Stimulated activated CD4-positive, alpha-beta T cell treated with anti-CD3 and anti-CD28 coated beads, Interleukin-4, amount 100 ng/mL, for 24 hours (primary cell): ENCODE measurements at places on chromosomes 16 and 17.

DNA sequence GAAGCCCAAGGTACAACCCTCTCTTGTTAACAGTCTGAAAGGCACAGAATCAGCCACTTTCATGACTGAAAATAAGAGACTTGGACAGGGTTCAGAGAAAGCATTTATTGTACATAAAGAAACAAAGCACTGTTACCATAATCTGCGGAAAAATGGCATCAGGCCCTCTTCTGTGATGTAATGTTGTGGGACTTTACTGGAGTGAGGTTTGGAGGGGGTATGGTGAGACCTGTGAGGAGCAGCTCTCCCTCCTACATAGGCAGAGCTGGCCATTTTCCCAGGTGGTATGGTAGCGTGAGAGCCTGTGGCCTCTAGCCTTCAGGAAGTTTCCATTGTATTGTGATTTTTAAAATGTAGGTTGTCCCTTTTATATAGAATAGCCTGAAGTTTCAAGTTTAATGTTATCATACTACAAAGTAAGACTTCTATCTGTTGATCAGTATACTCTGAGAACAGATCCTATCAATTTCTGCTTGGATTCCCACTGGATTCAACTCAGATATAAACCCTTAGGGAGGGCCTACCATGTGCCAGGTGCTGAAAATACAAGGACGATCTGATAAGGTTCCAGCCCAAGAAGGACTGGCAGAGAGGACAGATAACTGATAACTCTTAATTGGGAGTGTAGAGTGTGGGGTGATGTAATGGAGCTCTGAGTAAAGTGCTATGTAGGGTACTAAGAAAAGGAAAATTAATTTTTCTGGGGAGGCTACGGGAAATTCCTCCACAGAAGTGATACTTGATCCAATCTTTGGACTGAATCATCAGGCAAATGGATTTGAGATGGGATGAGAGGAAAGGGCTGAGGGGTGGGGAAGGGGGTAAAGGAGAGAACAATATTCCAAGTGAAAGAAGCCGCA is 4.1 kb upstream of the YPEL2 start:
- DNase-seq = no peak

DNA sequence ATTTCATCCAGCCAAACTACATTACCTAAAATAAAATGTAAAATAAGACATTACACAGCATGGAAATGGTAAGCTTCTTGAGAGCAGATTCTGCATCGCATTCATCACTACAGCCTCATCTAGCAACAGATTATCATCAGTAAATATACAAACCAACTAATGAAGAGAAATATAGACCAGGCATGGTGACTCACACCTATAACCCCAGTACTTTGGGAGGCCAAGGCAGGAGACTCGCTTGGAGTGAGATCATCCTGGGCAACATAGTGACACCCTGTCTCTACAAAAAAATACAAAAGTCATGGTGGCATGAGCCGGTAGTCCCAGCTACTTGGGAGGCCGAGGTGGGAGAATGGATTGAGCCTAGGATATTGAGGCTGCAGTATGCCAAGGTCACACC is 19.9 kb downstream of the NCBP3 start:
- DNase-seq = no peak

- DNase-seq = no peak
These were observed 5.9 kb upstream of the C16orf87 start for GRCh38 chr16:46836534-46837530.

GRCh38 chr16:59758848-59759247 is 1024.7 kb upstream of the GOT2 start:
- DNase-seq = no peak

DNA sequence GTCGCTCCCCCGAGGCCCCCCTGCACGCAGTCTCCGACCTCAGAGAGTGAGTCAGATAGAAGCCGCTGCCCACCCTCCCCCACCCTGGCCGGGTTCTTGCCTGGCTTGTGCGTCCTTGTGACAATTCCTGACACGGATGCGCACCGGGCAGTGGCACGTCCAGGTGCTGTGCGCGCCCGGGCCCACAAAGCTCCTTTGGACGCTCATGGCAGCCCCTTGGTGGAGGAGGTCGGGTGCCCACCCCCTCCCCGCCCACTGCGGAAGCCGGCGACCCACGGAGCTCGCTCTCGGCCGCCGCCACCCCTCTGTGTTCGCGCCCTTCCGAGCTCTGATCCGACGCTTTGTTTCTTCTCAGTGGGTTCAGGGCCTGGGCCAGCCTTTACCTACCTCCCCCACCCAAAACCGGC is 662 bp upstream of the TUBB3 start:
- peak; percentile 39 for DNase-seq

GRCh38 chr16:31130336-31130891 is 5.1 kb downstream of the PRSS8 start:
- DNase-seq = no peak

GRCh38 chr17:67139784-67140665 is 95.7 kb downstream of the CACNG1 start:
- DNase-seq = no peak

DNA sequence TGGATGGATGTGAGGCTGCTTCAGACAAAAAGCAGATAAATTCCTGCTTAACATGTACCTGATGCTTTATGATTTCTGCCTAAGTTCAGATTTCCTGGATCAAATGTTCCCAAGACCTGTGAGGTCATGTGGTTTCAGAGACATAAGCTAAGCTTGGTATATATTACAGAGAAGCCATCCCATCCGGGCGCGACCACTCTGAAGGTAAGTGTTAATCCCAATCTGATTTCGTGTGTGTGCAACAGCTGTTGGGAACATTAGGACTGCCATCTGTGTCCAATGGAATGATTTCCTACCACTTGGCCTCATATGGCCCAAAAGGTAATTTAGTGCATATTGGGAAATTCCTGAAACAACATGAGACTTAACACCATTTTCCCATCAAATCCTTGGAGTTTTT is 199.1 kb downstream of the HS3ST3B1 start:
- no peak for DNase-seq

- no peak for DNase-seq
These were observed 540 bp upstream of the ACLY start for GRCh38 chr17:41919165-41919817.

- DNase-seq = no peak
These were observed 67.0 kb downstream of the PRMT7 start for GRCh38 chr16:68377667-68378393.

DNA sequence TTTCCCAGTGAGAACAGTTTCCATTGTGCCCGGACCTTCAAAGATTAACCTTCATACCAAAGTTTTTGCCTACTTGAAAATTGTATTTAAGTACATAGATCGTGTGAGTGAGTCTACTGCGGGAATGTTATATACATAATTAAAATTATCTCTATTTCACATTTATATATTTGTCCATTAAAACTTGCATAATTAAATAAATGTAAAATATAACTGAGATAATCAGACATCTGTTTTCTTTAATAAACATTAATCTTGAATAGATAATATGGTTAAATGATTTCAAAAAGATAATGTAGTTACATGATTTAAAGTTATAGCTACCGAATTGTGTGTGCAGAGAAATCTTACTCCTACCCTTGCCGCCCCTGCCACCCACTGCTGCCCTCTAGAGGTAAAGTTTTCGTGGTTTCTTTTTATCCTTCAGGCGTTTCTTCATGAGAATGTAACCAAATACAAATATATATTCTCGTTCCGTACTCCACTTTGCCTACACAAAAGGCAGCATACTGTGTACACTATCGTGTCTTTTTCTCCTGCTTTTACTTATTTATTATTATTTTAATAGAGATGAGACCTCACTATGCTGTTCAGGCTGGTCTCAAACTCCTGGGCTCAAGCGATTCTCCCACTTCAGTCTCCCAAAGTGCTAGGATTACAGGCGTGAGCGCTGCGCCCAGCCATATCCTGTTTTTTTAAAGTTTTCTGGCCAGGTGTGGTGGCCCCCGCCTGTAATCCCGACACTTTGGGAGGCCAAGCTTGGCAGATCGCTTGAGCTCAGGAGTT is 35.6 kb downstream of the RPA1 start:
- peak; percentile 66 for DNase-seq

DNA sequence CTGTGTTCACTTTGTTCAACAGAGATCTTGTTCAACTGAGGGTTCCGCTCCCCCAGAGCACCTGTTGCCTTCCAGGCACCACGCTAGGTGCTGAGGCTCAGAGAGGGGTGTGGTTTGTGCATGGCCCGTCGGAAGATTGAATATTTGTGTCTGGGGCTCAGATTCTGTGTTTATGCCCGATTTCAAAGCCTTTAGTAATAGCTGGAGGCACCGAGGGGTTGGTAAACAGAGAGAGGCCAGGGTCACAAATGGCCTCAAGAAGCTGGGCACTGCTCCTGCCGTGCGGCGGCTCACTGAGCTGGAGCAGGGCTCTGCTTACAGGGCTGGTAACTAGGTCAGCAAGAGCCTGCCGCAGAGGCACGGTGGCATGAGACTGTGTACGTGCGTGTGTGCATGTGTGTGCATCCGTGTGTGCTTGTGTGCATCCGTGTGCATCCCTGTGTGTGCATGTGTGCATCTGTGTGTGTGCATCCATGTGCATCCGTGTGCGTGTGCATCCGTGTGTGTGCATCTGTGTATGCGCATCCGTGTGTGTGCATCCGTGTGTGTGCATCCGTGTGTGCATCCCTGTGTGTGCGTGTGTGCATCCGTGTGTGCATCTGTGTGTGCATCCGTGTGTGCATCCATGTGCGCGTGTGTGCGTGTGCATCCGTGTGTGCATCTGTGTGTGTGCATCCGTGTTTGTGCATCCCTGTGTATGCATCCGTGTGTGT is 5.4 kb downstream of the ITGAE start:
- no peak for DNase-seq
